ENCODE measurements at places on chromosomes 1 and 21. TPM values are rescaled to one million over a fixed set of nuclear protein-coding genes. Genes with fewer than 3 reads are reported as not detected.

Gene SMG7
- 66.2 TPM for total RNA-seq

DNA sequence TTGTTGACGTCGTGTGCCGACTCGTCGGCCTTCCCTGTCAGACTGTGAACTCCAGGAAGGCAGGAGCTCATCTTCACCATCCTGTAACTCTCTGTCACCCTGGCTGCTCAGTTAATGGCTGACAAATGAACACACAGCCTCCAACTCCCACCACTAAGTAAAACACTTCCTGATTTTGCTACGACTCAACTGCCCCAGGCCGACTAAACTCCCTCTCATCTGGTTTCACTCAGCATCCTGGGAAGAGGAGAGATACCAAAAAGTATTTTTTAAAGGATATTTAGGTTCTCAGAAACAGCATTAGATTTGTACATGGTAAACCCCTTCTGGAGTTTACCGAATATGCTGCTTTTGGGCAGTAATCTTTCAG, 18.2 kb upstream of the LHX4 start:
- H3K4me3 ChIP-seq: no peak overlapping the region
- peaks cover 7% of the 10 kb centered on the region for H3K4me1 ChIP-seq
- peaks cover 5% of the 10 kb centered on the region for H3K27me3 ChIP-seq
- no peak overlapping the region for H3K27ac ChIP-seq

DNA sequence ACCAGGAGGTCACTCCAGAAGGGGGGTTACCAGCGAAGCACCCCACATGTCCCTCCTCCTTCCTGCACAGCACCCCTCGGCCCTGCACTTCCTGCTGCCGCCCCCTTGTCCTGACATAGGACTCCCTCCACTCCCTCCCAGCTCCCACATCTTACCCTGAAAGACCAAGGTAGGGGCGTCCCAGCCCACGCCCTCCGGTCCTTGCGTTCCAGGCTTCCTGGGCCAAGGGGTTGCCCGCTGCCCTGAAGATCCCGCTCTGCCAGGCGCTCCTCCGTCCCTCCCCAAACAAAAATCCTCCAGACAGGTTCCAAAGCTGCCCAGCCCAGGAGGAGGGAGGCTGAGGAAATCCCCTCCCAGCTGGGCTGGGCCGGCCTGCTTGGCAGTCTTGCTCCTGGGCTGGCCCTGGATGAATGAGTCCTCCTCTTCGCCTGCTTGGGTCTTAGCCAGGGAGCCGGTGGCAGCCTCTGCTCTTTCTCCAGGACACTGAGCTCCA, at the start of gene RHBDL2:
TSS of gene RHBDL2 (minus strand) at position 304 of the 493 bp plus-strand sequence. CDS start 22,618 bp downstream, outside the sequence.
- H3K4me3 ChIP-seq: no peak within 1 kb of the TSS
- H3K36me3 ChIP-seq: no peaks in the 10 kb centered on the region
- no peaks in the 10 kb centered on the region for H3K4me1 ChIP-seq
- H3K27me3 ChIP-seq: peaks cover 5% of the 10 kb centered on the region
- H3K27ac ChIP-seq: no peak within 1 kb of the TSS
- DNase-seq: no peak

- H3K36me3 ChIP-seq: no peaks in the 10 kb centered on the region
- no peaks in the 10 kb centered on the region for H3K4me1 ChIP-seq
- no peak overlapping the region for H3K4me3 ChIP-seq
- DNase-seq: no peak
- no peaks in the 10 kb centered on the region for H3K27me3 ChIP-seq
- H3K27ac ChIP-seq: no peak overlapping the region
These were observed 28.9 kb downstream of the FAF1 start for GRCh38 chr1:50930965-50931737.

GRCh38 chr1:152824964-152825363, 2.3 kb upstream of the LCE1A start:
- no peak for DNase-seq
- no peak overlapping the region for H3K4me3 ChIP-seq
- no peak overlapping the region for H3K27ac ChIP-seq
- H3K36me3 ChIP-seq: no peaks in the 10 kb centered on the region
- no peaks in the 10 kb centered on the region for H3K4me1 ChIP-seq

Gene LCE6A
- total RNA-seq: not detected

Gene MASP2
- total RNA-seq: not detected
